ENCODE measurements at places on chromosomes 7 and 10.

- no peak for DNase-seq
Measured at GRCh38 chr7:88001744-88002530, 67.9 kb downstream of the ADAM22 start.

GRCh38 chr10:74637685-74638084, 188.7 kb upstream of the KAT6B start:
- no peak for DNase-seq

DNA sequence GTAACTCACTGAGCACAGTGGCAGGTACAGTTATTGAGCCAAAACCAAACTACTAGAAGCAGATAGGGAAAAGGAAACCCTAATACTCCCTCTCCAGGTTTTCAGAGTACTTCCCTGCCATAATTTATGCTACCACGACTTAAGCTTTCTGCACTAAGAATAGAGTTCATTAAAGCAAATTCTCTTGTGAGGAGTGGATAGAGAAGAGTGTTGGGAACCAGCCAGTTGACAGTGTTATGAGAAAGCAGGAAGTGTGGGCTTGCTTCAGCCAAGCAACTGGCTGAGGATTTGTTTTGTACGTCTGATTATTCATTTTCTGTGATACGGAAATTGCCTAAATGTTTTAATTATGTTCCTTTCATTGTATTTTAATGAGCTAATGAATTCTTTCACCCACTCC, 280.5 kb downstream of the KIF20B start:
- DNase-seq: no peak

- no peak for DNase-seq
Measured at GRCh38 chr10:49647985-49648795, 31.3 kb upstream of the C10orf53 start.

- DNase-seq: no peak
Measured at GRCh38 chr10:76282061-76283025, 850.9 kb downstream of the LRMDA start.

DNA sequence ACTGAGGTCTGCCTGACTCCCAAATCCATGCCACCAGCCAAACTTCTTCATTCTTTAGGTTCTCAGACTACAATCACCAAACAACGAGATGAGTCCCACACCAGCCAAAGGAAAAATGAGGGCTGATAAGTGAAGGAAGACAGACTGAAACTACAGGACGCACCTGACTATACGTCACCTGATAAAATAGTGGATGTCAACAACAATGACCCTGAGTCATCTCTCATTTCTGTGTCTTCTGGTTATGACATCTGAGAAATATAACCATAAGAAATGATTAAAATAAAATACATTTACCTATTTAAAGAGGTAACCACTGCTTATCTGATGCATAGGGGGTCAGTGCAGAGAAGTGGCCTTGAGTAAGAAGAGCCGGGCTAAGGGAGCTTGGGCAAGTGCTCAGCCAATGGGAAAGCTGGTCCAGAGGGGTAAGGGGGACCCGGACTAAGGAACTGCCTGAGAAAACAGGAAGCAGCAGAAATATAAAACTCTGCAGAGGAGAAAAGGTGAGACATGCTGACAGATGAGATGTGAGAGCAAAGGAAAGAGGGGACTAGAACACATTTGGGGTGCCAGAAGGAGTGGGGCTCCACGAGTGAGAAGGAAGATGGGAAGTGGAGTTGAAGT, 51.8 kb downstream of the HIPK2 start:
- no peak for DNase-seq

GRCh38 chr10:71899665-71900412, 48.8 kb upstream of the PSAP start:
- DNase-seq: no peak

- DNase-seq: no peak
Measured at GRCh38 chr7:69389216-69389615, 209.1 kb upstream of the AUTS2 start.

DNA sequence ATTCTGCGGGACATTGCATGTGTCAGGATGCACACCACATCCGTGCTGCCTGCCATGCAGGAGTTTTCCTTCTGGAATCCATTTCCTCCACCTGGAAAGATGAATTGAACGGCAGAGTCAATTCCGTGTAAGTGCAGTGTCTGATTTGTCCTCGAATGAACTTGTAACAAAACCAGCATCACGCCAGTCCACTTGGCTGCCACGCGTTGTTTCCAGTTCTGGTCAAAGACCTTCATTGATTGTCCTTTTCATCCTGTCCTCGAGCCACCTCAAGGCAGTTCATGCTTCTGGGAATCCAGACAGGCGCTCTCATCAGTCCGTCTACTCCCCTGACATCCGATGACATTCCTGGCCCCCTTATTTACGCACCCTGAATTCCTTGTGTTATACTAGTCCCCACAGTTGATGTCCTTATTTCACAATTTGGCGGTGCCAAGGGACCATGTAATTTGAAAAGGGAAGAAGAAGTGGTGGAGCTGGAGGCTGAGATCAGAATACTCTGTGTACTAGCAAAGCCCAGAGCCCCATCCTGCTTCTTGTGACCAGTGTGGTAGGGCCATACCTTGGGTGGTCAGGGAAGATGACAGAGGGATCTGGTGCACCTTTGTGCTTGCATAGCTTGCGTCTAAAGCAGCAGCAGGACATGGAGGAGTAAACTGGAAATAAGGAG, 502.2 kb downstream of the PLXNA4 start:
- DNase-seq: no peak

GRCh38 chr10:110109511-110109910, 97.9 kb upstream of the MXI1 start:
- DNase-seq: no peak

- DNase-seq: no peak
Measured at GRCh38 chr7:55517191-55517633, 55.1 kb downstream of the VOPP1 start.

DNA sequence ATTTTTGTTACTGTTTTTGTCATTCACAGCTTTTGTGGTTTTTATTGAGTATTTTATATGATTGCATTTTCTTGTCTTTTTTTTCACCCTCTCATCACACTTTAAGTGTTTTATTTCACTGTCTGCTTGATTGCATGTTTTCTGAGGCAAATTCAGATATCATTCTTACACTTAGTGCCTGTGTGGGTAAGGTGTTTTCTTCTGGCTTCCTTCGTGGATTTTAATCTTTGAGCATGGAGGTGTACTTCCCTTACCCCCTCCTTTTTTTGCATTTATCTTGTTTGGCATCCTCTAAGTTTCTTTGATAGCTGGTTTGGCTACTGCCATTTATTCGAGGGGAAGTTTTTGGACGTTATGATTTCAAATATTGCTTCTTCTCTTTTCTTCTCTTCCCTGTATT, 127.9 kb downstream of the MLLT10 start:
- no peak for DNase-seq

DNA sequence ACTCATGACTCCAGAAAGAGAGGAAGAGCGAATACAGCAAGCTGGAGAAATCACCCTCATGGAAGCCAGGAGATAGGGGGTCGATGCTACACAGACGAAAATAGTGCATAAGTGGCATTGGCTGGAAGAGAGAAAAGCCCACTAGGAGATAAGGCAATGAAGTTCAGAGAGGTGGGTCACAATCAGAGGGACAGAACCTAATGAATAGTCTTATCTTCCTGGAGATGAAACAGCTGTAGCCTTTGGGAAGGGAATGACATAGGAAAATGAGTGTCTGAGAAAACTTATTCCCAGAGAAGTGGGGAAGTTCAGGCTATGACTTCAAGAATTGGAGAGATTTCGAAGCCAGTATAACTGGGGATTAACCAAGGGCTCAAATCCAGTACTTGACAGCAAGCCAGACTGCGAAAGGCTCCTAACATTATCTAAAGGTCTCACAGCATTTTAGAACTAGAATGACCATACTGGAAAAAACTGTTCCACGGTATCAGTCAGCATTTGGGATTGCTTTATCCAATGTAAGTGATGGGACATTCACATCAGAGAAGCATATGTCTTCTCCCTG, 211.1 kb downstream of the ZNF365 start:
- no peak for DNase-seq

- no peak for DNase-seq
Measured at GRCh38 chr7:27745064-27745583, 5.2 kb downstream of the TAX1BP1 start.

DNA sequence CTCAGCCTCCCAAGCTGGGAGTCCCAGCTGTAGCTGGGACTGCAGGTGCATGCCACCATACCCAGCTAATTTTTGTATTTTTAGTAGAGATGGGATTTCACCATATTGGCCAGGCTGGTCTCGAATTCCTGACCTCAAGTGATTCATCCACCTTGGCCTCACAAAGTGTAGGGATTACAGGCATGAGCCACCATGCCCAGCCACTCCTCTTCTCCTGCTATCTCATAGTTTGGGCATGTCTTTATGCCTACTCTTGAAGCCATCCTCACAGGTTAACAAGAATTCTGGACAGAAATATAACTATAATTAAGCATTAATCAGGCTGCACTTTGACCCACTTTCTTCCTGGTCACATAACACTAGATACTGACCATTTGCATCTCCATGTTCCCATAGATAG, 28.6 kb upstream of the C10orf67 start:
- no peak for DNase-seq

DNA sequence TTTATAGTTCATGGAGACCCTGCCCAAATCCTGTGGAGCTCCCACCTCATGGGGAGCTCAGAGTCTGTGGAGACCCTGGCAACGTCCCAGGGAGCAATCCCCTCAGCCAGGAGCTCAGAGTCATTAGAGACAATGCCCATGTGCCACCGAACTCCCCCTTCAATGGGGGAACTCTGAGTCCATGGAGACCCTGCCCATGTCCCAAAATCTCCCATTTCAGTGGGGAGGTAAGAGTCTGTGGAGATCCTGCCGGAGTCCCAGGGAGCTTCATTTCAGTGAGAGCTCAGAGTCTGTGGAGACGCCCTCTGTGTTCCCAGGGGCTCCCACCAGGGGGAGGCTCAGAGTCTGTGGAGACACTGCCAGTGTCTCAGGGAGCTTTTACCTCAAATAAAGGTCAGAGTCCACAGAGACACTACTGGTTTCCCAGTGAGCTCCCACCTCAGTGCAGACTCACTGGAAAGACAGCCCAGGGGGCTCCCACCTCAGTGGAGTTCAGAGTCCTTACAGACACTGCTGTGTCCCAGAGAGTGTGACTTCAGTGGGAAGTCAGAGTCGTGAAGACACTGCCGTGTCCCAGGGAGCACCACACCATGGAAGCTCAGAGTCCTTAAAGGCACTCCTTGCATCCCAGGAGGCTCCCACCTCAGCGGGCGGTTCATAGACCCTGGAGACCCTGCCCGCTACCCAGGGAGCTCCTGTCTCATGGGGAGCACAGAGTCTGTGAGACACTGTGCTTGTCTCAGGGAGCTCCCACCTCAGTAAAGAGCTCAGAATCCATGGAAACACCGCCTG, 5.0 kb downstream of the MYO1G start:
- peak; percentile 52 for DNase-seq

- DNase-seq: no peak
Measured at GRCh38 chr7:55524558-55525310, 47.6 kb downstream of the VOPP1 start.

- DNase-seq: no peak
Measured at GRCh38 chr7:98240961-98241673, 10.9 kb downstream of the TECPR1 start.

- DNase-seq: no peak
Measured at GRCh38 chr7:154623399-154623798, 379.5 kb downstream of the PAXIP1 start.

- no peak for DNase-seq
Measured at GRCh38 chr7:33423646-33424020, 294.3 kb downstream of the BBS9 start.

- no peak for DNase-seq
Measured at GRCh38 chr7:28890137-28890536, 68.0 kb downstream of the TRIL start.

GRCh38 chr7:131819891-131820290, 263.5 kb upstream of the PODXL start:
- no peak for DNase-seq

- DNase-seq: no peak
Measured at GRCh38 chr7:6359734-6360133, 87.3 kb upstream of the CYTH3 start.

- no peak for DNase-seq
Measured at GRCh38 chr7:140051820-140052219, 10.9 kb downstream of the PARP12 start.

DNA sequence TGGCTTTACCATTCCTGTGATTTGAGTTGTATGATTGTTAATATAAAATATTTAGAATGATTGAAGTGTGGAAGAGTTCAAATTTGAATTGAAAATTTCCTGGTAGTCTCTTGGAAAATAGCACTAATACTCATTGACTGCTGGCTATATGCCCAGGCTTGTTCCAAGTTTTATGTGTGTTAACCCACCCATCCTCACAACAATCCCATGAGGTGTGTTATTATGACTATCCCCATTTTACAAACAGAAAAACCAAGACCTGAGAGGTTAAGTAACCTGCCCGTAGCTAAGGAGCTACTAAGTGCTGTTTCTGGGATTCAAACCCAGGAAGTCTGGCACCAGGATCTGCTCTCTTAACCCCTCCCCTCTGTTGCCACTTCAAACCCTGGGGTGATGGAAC, 213.9 kb downstream of the CREB5 start:
- DNase-seq: no peak

GRCh38 chr7:131131746-131132431, 195.8 kb upstream of the MKLN1 start:
- DNase-seq: no peak

- DNase-seq: no peak
Measured at GRCh38 chr7:779480-779879, 52.4 kb upstream of the PRKAR1B start.

DNA sequence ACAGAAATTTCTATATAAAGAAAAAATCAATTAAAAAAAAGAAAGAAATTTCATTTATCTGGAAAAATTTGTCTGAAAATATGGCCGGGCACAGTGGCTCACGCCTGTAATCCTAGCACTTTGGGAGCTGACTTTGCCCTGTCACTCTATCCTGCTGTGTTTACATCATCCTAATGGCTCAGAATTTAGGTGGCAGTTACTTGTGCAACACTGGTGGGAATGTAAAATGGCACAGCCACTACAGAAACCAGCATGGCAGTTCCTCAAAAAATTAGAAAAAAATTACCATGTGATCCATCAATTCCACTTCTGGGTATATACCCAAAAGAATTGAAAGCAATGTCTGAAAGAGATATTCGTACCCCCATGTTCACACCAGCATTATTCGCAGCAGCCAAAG, 405.2 kb upstream of the AUTS2 start:
- no peak for DNase-seq

DNA sequence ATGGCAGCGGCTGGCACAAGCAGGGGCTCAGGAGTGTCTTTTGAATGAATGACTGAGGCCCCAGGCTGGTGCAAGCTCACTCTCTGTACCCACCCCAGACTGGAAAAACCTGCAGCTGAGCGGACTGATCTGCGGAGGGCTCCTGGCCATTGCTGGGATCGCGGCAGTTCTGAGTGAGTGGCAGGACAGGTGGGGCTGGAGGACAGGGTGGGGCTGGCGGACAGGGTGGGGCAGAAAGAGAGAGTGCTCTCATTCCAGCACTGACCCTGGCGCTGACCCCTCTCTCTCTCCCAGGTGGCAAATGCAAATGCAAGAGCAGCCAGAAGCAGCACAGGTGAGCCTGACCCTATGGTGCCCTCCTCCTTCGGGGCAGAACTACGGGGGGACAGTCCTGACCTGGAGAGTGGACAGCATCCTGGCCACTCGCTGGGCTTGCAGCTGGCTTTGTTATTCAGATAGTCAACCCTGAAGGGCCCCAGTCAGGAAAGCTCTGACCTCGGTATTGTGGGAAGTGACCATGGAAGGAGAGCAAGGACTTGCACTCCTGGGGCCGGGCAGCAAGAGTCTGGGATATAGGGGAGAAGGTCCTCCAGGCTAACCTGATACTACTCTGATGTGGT, 4.1 kb downstream of the FXYD4 start:
- DNase-seq: no peak
